ENCODE measurements at places on chromosomes 2 and 18. TPM values are rescaled to one million over a fixed set of nuclear protein-coding genes. Genes with fewer than 3 reads are reported as not detected.

The AGXT gene
- total RNA-seq: not detected

The RGPD3 gene
- total RNA-seq: 2.4 TPM

DNA sequence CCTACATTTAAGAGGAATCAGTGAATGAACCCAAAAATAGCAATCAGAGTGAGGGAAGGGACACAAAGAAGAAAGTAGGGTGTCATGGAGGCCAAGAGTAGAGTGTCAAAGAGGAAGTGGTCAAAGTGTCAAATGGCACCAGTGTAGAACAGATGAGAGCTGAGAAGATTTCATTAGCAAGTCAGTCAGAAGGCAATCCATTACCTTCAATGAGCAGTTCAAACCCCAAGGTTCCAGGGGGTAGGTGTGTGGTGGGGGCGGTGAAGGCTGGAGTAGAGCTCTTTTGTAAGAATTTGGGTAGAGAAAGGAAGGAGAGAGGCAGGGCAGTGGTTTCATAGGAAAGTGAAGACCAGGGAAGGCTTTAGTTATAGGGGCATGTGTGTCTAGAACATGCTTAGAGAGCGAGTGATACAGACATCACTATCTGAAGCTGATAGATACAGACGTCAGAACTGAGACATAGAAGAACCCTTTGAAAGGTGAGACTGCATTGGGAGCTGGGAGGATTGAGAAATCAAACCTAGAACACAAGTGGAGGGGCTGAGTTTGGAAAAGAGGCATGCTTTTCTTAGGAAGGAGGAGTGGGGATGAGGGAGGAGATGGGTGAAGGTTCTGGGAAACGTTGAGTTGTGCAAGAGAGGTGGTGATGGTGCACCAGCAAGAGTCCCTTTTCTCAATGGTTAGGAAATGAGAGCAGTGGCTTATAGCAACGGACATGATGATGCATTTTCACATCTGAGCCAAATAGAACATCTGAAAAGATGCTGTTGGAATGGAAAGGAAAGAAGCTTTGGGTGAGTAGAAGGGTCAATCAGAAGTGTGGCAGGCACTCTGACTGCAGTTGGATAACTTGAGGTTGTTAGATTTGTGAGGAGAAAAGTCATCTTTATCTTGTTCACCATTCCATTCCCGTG is 48.9 kb upstream of the IL1RL1 start:
- H3K4me3 ChIP-seq: no peak overlapping the region
- no peak overlapping the region for H3K27ac ChIP-seq
- DNase-seq: no peak
- no peaks in the 10 kb centered on the region for H3K27me3 ChIP-seq
- no peaks in the 10 kb centered on the region for H3K36me3 ChIP-seq

The PDE1A gene
- total RNA-seq: 4.1 TPM

GRCh38 chr2:240467659-240468302 is 32.3 kb downstream of the GPC1 start:
- no peak overlapping the region for H3K27ac ChIP-seq
- DNase-seq: peak; percentile 3
- no peaks in the 10 kb centered on the region for H3K4me1 ChIP-seq
- H3K36me3 ChIP-seq: no peaks in the 10 kb centered on the region
- H3K4me3 ChIP-seq: no peak overlapping the region
- H3K27me3 ChIP-seq: no peaks in the 10 kb centered on the region

DNA sequence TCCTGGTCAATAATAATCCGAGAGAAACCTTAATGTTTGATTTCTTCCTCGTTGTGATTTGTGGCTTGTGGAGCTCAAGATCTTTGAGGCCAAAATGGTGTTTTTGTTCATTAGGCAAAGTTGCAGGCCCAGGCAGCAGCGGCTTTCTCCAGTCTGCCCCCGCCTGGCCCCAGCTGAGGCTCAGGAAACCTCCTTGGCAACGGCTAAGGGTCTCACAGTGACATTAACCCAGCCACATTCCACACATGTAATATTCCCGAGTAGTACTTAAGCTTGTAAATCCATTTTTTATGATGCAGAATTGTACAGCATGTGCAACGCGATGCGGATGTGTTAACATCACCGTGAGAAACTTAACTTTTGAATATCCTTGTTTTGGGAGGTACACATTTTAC is 200.1 kb downstream of the BCL11A start:
- peak overlapping the region; percentile 48 for H3K27ac ChIP-seq
- no peaks in the 10 kb centered on the region for H3K4me1 ChIP-seq
- DNase-seq: peak; percentile 58
- no peaks in the 10 kb centered on the region for H3K27me3 ChIP-seq
- no peak overlapping the region for H3K4me3 ChIP-seq

DNA sequence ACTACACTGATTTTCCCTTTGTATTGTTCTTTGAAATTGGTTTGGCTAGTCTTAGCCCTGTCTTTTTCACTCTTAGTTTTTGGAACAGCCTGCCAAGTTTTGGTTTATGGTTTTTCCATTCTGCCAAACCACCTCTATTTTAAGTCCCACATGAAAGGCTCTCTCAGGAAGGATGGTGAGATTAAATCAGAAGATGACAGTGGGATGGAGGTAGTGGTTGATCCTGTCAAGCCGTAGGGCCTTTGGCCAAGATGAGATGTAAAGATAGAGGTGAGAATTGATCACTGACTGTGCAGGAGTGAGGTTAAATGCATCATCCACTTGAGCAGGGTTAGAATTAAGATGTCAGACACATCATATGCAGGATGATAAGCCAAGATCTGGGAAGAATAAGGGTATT is 948.5 kb downstream of the SLC4A3 start:
- no peak overlapping the region for H3K4me3 ChIP-seq
- DNase-seq: no peak
- H3K4me1 ChIP-seq: no peaks in the 10 kb centered on the region
- no peaks in the 10 kb centered on the region for H3K36me3 ChIP-seq
- no peak overlapping the region for H3K27ac ChIP-seq

DNA sequence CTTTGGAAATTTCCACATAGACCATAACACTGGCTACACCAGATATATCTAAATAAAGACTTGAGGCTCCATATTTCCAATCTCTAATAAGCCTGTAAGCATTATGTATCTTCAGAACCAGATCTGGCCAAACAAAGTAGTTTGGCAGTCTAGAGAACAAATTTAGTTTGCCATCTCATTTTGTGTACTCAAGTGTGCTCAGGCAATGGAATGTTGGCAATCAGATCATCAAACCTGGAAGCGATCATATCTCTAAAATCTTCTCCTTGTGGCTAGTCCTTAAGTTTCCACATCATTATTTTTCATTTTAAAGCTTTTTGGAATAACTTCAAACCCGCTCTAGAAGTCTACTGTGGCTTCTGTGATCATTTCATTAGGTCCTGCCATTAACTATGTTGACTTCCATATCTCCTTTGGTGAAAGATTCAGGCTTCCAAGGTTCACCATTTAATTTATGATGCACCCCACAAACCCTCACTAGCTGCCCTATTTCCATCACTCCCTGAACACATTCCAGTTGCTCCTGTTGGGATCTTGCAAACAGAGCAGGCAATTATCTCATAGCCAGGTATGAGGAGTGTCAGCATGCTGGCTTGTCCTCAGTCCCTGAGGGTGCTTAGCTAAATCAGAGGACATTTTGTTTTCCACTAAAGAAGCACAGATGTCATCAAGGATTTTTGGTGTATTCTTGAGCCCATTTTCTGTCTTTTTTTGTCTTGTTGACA is 46.2 kb downstream of the WDR75 start:
- H3K27me3 ChIP-seq: no peaks in the 10 kb centered on the region
- DNase-seq: peak; percentile 16
- no peaks in the 10 kb centered on the region for H3K36me3 ChIP-seq
- no peak overlapping the region for H3K4me3 ChIP-seq

- no peak for DNase-seq
- no peaks in the 10 kb centered on the region for H3K27me3 ChIP-seq
Measured at GRCh38 chr2:241224018-241224850, 35.8 kb downstream of the ANO7 start.

GRCh38 chr2:241070811-241071676 is 31.0 kb downstream of the MTERF4 start:
- no peaks in the 10 kb centered on the region for H3K4me1 ChIP-seq
- DNase-seq: no peak
- H3K36me3 ChIP-seq: no peaks in the 10 kb centered on the region
- no peak overlapping the region for H3K27ac ChIP-seq
- H3K27me3 ChIP-seq: no peaks in the 10 kb centered on the region

DNA sequence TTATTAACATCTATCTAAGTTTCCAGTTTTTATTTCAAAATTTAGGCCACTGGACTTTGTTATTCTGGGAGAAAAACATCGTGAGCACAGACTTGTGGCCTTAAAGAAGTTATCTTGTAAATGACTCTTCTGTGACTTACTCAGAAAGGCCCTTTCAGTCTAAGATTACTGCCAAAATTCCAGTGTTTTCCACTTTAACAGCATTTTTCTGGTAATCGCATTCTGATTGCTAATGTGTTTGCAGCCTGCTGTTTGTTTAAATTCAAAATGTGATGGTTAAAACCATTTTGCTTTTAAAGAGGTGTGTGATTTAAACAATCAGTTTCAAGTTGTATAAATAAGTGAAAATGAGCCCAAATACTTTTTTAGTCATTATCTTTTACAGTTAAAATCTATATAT is 136.7 kb upstream of the DAPL1 start:
- no peak for DNase-seq
- H3K4me1 ChIP-seq: no peaks in the 10 kb centered on the region
- H3K36me3 ChIP-seq: no peaks in the 10 kb centered on the region
- no peak overlapping the region for H3K27ac ChIP-seq
- H3K4me3 ChIP-seq: no peak overlapping the region

DNA sequence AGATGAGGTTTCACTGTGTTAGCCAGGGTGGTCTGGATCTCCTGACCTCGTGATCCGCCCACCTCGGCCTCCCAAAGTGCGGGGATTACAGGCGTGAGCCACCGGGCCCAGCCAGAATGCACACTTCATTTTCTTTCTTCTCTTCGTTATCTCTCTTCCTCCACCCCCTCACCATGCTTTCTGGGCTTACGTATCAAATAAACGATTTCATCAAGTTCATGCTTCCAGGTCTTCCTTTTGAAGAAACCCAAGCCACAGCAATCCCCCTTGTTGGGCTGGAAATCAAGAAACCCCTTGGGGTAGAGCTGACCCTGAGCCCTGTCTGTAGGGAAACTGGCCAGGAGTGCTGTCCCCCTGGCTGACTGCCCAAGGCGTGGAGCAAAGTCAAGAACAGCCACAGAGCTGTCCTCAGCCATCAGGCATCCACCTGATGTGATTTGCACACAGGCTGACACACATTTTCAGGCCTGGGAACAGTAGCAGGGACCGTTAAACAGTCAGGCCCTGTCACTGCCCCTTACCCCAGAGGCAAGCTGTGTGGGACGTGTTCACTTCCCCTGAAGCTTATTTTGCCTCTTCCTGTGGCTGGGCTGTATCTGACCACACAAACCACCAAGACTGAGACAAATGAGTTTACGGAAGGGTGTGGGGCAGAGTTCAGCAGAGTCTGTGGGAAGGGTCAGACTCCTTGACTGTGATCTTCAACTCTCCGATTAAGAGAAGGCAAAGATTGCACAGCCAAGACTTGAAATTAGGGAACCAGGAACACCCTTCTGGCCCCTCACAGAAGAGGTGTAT is 15.1 kb upstream of the NMUR1 start:
- H3K27ac ChIP-seq: no peak overlapping the region
- no peaks in the 10 kb centered on the region for H3K36me3 ChIP-seq
- no peak for DNase-seq
- H3K4me3 ChIP-seq: no peak overlapping the region

DNA sequence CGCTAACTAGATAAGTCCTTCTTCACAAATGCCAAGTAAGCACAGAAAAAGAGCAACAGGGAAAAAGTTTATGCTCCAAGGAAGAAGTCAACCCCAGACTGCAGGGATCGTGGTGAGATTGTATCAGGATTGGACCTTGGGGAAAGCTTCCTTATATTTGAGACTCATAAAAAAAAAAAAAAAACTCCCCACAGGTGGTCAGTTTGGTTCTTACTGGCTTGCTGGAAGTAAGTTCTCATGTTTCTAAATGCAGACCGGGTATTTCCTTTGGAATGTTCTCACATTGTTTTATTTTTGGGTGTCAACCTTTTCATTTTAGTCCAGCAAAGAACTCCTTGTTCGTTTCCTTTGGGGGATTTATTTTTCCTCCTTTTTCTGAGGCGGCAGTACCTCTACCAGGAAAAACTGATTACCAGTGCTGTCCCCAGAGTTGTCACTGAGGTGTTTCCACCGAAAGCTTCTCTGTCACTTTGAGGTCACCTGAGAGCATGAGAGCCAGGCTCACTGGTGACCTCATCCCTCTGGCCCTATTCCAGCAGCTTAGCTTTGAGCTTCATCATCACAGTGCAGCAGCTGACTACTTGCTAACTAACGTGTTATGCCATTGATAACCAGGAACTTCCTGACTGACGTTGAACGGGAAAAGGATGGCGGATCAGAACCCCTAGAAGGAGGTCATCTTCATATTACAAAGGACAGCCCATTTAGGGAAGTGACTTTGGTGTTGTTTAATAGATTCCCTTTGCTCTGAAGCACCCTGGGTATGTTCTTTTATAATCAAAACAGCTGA is 16.8 kb upstream of the ATP8B1 start:
- no peak overlapping the region for H3K4me3 ChIP-seq
- H3K4me1 ChIP-seq: no peaks in the 10 kb centered on the region
- H3K36me3 ChIP-seq: no peaks in the 10 kb centered on the region
- no peaks in the 10 kb centered on the region for H3K27me3 ChIP-seq
- DNase-seq: peak; percentile 49

GRCh38 chr2:32931945-32932709 is 14.6 kb upstream of the LTBP1 start:
- H3K4me1 ChIP-seq: no peaks in the 10 kb centered on the region
- no peak overlapping the region for H3K4me3 ChIP-seq
- no peaks in the 10 kb centered on the region for H3K36me3 ChIP-seq
- H3K27ac ChIP-seq: no peak overlapping the region
- no peaks in the 10 kb centered on the region for H3K27me3 ChIP-seq
- no peak for DNase-seq

The ABCG8 gene
- 0.57 TPM for total RNA-seq

DNA sequence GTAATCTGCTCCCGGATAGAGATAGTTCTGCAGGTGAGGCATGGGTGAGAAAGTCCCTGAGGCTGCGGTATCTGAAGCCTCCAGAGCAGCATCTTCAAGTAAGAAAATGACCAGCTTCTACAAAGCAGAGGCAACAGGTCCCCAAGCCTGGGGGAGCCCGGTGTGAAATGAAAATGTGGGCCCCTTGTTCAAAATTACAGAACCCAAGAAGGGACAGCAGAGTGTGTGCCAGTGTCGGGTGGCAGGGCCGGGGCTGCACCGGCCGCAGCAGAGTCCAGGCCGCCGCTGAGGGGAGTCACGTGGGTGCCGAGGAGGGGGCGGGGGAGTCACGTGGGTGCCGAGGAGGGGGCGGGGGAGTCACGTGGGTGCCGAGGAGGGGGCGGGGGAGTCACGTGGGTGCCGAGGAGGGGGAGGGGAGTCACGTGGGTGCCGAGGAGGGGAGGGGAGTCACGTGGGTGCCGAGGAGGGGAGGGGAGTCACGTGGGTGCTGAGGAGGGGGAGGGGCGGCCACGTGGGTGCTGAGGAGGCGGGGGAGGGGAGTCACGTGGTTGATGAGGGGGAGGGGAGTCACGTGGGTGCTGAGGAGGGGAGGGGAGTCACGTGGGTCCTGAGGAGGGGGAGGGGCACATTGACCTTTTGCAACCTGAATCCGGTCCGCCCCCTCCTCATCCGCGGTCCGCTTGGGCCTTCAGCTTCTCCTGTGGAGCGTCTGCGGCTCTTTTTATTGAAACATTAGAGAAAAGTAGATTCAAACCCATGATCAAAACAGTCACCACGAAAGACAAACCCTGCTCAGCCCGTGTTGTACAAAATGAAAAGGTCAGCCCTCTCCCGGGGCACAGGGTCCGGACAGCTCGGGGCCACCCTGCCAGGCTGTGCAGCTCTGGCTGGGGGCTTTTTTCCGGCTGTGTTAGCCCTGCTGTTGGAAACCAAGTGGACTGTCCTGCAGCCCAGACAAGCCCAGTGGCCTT is 10.4 kb downstream of the COLEC11 start:
- no peaks in the 10 kb centered on the region for H3K36me3 ChIP-seq
- H3K27me3 ChIP-seq: no peaks in the 10 kb centered on the region
- no peak overlapping the region for H3K27ac ChIP-seq
- DNase-seq: no peak
- H3K4me1 ChIP-seq: no peaks in the 10 kb centered on the region

The KLHL29 gene
- total RNA-seq: 23.3 TPM
